ENCODE measurements at places on chromosomes 7 and 10.

DNA sequence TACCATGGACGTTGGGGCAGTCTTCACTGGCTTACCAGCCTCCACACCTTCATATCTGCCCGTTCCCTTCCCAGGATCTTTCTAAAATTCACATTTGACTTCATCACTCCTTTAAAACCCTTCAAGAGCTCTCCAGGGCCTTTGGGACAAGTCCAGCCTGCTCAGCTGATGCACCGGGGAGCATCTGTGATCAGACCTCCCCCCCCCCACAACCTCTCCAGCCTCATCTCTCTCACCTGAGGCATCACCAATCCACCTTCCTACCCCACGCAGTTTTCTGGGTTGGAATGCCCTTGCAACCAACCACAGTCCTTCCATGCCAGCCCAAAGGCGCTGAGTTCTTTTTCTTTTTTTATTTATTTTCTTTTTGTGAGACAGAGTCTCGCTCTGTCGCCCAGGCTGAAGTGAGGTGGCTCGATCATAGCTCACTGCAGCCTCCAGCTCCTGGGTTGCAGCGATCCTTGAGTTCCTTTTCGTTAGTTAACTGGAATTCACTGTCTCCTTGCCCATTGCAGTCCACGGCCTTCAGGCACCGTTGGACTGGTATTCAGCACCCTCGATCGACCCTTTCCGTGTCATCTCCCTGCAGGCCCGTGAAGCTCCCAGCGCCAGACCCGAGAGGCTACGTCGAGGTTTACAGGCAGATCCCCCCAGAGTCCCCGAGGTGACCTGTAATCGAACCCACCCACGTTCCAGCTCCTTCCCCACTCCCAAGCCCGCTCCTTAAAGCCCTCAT, 654 bp downstream of the ALKBH4 start:
- no peak for DNase-seq

DNA sequence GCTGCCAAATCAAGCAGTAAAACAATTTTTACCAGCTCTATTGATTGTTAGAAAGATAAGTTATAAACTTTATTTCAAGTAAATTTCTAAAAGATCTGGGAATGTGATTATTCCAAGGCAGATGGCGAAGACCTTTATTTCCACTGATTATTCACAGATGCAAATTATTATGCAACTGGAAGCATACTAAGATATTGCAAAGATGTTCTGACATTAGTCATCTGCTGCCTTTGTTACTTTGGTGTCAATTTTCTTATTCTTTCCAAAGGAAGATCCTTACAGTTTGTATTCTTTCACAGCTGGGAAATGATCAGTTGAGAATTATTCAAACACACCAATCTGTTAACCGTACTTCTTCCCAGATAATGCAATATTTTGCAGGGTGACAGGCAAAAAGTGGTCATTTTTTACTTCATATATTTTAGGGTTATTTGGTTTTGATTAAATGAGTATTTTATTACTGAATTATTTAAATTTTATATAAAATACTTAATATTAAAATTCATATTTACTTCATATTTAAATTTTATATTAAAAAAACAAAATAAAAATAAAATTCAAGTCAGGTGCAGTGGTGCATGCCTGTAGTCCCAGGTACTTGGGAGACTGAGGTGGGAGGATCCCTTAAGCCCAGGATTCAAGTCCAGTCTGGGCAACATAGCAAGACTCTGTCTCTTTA, 171.3 kb downstream of the FZD1 start:
- DNase-seq, result no peak

- no peak for DNase-seq
Observed at GRCh38 chr7:17719998-17720397, 220.3 kb downstream of the SNX13 start.

- no peak for DNase-seq
Observed at GRCh38 chr7:33766405-33766804, 138.9 kb upstream of the BMPER start.

GRCh38 chr7:122183106-122183505, 39.1 kb upstream of the AASS start:
- no peak for DNase-seq

DNA sequence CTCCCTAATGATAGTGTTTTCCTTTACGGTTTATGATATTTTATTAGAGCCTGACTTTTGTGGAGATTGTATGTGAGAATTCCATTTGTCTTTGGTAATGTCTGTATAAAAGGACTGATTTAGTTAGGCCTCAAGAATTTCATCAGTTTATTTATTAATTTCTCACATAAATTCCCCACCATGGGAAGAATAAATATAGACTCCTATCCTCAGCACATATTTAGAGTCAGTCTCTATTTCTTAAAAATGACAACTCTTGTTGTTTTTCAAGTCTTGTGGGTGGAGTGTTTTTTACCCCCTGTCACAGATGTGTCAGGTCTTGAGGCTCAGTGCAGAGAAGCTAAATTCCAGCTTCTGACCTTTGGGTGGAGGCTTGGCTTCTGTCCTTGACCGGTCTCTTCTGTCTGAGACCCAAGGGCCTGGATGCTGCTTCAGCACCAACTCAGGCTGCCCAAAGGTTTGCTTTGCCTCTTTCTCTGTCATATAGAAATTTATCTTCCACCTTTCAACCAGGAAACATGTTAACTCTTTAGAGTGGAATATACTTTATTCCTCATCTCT, 117.3 kb upstream of the INHBA start:
- no peak for DNase-seq

GRCh38 chr10:46293228-46293627, 6.4 kb downstream of the ANTXRL start:
- DNase-seq, result peak; percentile 33

DNA sequence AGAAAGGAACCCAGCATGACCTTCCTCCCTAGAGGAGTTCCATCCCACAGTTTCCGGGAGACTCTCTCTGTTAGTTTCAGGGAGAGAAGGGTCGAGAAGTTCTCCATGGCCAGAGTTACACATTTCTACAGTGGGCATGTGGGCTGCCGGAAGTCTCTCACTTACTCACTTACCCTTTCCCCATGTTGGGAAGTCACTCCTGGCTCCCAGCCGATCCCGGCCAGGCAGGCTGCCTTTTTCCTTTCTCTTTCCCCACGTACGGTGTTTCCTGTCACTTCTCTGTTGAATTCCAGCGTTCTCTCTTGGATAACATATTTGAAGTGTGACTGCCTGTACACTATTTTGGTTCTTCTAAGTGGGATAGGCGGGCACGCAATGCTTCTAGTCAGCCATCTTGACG, 3.5 kb downstream of the TEX36 start:
- DNase-seq, result no peak

DNA sequence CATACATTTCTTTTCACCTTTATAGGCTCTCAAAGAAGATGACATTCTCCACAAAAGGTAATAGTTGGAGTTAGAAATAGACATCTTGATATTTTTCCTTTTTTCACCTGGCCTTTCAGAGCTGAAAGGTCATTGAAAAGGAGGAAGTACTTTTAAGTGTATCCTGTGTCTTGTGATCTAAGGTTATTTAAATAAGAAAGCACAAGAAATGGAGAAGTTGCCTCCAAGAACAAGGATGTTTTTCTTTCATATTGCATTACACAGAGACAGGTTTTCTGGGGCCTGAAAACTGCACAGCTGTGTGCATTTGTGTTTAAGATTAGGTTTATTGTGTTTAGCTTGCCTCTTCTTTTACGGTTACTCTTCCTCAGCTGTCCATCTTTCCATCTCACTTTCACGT, 103.4 kb upstream of the SEMA3D start:
- no peak for DNase-seq

DNA sequence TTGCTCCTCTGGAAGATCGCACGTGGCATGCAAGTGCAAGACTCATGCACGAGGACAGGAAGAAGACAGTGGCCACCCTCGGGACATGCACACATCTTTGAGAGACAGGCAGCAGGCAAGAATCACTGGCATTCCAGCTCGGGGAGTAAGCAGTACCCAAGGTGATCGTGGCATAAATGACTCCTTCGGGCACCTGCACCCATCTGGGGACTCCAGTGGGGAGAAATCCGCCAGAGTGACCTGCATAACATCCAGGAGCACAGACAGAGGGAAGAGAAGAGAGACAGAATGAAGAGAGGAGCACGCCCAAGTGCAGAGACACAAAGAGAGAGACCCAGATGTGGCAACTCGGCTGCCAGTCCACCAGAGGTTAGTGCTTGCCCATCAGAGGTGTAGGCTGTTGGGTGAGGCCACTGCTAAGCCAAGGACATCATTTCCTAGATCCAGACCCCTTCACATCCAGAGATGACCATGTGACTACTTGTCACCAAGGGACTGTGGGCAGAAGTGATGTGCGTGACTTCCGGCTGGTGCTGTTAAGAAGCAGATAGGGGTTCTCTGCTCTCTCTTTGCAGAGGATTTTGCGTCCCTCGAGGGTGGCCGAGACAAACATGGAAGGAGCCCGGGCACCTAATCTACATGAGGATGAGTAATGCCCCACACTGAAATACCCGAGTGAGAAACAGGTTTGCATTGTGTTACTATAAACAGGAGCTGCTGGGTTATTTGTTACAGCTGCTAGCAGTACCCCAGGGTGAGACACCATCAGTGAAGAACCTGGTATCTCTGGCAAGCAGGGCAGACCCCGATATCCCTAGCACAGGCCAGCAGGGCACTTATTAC, 80.6 kb downstream of the VWA2 start:
- DNase-seq, result no peak

- DNase-seq, result no peak
Observed at GRCh38 chr7:22810843-22811242, 11.8 kb downstream of the TOMM7 start.

DNA sequence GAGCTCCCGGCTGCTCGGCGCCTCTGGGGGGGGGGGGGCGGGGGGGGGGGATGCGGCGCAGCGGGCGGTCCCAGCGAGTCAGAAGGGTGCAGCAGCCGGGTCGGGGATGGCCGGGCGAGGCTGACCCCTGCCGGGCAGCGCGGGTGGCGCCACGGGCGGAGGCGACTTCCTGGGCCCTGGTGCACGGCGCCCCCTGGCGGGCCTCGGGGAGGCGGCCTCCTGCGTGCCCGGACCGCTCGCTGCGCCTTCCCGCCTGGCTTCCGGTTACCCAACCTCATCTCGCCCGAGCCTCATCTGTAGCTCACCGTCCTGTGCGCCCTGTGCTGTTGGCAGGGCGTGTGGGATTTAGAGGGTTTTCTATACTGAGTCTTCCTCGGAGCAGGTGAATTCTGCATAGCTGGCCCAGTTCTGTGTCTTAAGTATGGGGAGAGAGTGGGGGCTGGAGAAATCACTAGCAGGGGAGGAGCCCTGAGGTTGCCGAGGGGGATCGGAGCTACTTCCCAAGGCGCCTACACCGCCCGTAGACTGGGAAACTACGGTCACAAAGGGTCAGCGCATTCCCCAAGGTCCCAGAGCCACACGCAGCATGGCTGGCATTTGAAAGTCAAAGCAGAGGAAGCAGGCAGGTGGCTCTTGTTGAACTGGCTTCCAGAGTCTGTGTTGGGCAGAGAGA, 28.3 kb upstream of the WDFY4 start:
- DNase-seq, result peak; percentile 98

- no peak for DNase-seq
Observed at GRCh38 chr7:82527851-82528250, 84.3 kb upstream of the CACNA2D1 start.

DNA sequence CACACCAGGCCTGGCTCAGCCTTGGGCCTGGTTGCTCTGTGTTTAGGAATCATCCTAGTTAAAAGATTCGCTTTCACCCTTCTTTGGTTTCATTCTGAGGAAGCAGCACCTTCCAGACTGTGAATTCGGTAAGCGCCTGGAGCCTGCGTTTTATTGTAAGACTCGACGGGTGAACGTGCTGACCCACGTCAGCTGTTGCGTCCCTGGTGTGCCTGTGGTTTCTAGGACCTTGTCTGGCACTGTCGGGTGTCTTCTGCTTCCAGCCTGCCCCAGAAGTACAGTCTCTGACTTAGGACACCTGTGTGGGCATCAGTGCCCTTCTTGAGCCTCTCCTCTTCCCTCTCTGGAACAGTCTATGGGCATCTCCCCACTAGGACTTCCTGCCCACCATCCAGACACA, 26.3 kb downstream of the MKI67 start:
- DNase-seq, result no peak

DNA sequence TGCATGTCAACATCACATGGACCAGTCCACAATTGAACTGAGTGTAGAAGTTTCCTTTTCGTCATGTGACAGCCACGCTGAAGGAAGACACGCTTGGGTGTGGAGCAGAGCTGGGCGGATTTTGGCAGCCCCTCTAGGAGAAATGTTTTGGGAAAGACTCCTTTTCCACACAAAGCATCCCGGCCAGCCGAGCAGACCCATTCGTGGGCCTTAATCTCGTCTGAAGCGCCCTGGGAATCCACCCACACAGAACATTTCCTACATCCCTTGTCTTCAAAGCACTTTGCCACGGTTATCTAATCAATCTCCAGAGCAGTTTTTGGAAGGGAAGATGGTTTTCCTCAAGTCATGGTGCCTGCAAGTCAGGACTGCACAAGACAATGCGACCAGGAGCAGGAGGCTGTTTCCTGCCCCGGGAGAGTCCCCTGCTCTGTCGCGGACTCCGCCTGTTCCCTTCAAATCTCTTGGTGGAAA, 8.4 kb upstream of the IFT22 start:
- DNase-seq, result no peak

DNA sequence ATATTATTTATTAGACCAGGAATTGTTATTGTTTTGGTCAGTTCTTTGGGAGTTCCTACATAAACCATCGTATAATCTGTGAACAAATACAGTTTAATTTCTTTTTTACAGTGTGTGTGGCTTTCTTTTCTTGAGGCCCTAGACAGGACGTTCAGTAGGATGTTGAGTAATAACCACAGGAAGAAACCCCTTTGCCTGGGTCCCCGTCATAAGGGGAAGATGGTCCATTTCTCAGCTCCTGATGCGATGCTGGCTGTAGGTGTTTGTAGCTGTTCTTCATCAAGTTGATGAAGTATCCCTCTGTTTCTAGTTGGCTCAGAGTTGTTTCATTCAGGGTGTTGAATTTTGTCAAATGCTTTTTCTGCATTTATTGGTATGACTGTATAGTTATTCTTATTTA, 219.7 kb upstream of the ADARB2 start:
- no peak for DNase-seq

GRCh38 chr10:48309711-48310226, 3.3 kb downstream of the MAPK8 start:
- no peak for DNase-seq

GRCh38 chr10:98967601-98968000, 268.1 kb downstream of the HPSE2 start:
- DNase-seq, result no peak

GRCh38 chr7:45036796-45037195, 36.8 kb downstream of the CCM2 start:
- no peak for DNase-seq

DNA sequence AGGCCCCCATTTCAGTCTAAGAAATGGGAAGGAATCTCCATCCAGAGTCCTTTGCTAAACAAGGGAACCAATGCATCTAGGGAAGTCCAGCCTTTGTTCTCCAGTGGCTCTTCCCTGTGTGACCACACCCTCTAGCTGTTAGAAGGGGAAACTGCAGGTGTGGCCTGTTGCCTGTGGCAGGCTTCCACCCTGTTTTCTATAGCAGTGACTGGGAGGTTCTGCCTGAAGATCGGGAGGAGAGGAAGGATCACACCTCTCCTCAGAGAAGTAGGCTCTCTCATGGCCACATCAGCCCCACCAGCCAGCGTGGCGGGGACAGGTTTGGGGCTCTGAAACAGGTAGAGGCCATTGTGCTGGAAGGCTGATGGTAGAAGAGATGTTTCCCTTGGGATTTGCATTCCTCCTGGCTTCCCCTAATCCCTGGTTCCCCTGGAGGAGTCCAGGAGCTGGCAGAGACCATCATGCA, 47.7 kb upstream of the TRIM8 start:
- no peak for DNase-seq

- no peak for DNase-seq
Observed at GRCh38 chr7:31043051-31043471, 9.0 kb upstream of the ADCYAP1R1 start.

Data from aorta (tissue), 5 donors.